ENCODE measurements at places on chromosomes 13 and 19.

DNA sequence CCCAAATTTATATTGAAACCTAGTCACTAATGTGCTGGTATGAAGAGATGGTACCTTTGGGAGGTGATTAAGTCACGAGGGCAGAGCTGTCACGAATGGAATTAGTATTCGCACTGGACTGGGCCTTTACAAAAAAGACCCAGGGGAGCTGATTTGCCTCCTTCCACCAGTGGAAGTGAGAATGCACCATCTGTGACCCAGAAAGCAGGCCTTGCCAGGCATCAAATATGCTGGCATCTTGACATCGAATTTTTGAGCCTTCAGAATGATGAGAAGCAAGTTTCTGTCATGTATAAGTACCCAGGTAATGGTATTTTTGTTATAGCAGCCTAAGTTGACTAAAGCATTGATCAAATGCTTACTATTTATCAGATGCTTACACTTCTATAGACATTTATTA is 373.6 kb downstream of the FGF14 start:
- DNase-seq, result no peak

DNA sequence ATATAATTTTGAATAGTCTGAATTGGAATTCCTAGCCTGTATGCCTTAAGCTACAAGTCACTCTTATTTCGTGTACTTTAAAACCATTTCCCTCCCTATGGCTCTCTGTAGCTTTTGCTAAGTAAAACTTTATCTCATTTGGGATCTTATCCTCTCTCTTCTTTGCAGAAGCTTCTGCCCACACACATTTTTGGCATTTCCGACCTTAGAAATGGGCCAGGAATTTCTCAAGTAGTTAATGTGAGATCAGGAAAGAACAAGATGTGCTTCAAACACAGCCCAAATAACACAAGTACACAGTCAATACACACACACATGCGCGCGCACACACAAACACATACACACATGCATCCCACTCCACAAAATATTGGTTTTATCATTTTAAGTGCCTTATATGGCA is 931.0 kb upstream of the MIR17HG start:
- DNase-seq, result no peak

- no peak for DNase-seq
Observed at GRCh38 chr19:46660551-46661019, 397 bp downstream of the DACT3 start.

- DNase-seq, result no peak
Observed at GRCh38 chr13:71380191-71380590, 486.8 kb downstream of the DACH1 start.

GRCh38 chr13:59103004-59103768 is 1060.5 kb downstream of the DIAPH3 start:
- no peak for DNase-seq

DNA sequence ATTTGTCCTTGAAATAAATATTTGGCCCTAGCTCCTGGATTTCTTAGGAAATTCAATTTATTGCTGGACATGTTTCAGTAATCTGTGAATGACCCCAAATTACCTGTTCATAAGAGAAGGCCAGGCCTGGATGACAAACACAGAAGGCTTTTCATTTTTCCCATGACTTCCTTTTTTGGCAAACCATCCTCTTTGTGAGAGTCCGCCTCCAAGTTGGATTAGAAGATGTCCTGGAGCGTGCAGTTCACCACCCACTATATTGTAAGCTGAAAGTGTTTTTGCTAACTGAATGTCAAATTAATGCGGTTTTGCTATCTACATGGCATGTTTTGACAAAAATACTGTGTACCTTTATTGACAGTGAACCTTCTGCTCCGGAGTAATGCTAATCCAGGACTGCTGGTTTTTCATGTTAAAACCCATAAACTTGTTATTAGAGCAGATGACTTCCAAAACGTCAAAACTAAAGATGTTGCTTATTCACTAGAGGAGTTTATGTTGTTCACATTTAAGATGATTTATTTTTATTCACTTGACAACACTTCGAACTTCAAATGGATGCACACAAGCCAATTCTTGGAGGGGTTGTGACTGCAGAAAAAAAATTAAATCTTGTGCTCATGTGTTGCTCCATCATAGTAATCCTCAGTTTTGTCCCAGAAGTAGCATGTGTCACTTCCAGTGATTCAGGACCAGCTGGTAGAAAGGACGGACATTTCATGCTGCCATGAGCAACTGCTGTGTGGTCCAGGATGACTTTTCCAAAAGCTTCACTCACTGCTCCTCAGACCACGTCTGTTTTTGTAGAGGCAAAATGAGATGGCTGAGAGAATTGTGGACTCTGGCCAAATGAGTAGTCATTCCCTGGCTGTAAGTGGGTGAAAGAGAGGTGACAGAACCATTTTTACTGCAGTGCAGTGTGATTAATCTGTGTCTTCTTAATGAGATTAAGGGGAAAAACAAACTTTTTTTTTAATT is 71.0 kb downstream of the ITGBL1 start:
- DNase-seq, result no peak

DNA sequence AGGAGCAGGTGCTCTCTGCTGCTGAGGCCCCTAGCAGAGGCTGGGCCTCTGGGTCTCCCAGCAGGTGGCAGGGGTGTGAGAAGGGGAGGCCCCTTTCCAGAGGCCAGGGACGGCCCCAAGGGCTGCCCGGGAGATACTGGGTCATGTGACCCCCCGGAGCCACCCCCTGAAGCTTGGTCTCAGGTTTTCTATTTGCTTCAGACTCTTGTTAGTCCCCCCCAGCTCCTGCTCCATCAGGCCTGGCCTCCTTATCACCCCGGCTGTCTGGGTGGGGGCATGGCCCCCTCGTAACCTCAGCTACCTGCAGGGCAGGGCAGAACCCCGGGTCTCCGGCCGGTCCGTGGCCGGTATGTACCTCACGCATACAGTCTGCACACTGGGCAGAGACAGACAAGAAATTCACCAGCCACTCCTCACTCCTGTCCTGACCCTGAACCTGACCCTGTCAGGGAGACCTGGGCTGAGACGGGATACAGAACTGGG is 13.2 kb upstream of the TCF3 start:
- no peak for DNase-seq

GRCh38 chr19:42532891-42533290 is 4.6 kb upstream of the CEACAM1 start:
- no peak for DNase-seq

DNA sequence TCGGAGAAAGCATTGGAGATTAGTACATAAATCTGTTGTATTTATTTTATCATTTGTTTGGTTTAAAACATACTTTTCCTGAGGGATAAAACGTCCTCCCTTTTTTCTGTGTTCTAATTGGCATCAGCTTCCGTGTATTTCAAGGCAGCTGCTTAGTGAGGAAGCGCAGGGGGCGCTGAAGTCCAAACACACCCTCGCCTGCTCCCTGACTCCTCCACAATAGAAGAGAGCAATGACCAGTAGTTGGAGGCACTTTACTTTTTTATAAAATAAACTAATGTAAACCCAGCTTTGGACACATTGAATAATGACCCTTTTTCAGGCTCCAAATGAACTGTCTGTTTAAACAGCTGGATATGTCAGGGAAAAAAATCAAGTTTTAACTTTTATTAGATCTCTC is 79.9 kb downstream of the RNASEH2B start:
- DNase-seq, result no peak

DNA sequence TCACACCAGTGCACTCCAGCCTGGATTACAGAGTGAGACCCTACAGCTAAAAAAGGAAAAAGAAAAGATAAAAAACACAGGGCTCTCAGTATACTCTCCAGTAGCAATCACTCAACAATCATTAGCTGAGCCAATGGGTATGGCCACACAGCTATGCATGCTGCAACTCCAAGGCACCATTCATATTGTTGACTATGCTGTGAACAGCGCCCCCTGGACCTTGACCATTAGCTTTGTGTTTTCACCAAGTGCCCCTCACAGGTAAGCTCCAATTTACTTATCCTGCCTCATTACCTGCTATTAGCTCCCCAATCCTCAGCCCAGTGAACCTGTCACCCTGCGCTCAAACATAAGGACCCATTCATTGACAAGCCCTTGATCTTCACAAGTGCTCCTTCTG is 35.8 kb downstream of the ZIC5 start:
- DNase-seq, result no peak

DNA sequence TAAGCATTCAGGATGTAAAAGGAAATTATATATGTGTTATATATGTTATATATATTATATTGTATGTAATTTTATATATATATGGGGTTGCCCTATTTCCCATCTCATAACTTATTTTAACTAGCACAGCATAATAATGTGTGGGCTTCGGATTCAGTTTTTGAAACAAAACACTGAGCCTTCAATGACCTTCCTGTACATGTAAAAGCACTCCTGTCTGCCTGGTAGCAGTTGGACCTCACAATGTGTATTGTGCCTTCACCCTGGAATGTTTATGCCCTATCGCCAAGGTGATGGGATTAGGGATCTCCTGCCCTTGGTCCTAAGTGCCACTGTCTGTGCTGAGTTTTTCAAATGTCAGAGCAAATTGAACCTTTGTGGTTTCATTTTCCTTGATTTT is 968.8 kb downstream of the TUBA3C start:
- DNase-seq, result no peak

GRCh38 chr13:64723724-64724123 is 2506.4 kb downstream of the PCDH9 start:
- no peak for DNase-seq

DNA sequence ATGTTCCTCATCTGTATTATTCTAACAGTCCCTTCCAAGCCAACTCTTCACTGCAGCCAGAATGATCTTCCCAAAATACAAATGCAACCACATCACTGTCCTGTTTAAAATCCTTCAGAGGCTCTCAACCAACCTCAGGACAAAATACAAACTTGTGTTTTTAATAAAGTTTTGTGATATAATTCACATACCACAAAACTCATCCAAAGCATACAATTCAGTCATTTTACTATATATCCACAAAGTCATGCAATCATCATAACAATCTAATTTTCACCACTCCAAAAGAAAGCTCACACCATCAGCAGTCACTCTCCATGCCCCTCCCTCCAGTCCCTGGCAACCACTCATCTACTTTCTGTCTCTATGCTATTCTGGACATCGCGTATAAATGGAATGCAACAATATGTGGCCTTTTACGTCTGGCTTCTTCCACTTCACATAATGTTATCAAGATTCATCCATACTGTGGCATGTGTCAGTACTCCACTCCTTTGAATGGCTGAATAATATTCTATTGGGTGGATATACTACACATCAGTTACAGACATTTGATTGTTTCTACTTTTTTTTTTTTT is 81.7 kb upstream of the DOCK9 start:
- no peak for DNase-seq

- DNase-seq, result no peak
Observed at GRCh38 chr13:27171244-27171826, at the start of gene USP12. TSS of gene USP12 (minus strand) at chr13:27171811. CDS start at chr13:27171639, 172 bp downstream.

DNA sequence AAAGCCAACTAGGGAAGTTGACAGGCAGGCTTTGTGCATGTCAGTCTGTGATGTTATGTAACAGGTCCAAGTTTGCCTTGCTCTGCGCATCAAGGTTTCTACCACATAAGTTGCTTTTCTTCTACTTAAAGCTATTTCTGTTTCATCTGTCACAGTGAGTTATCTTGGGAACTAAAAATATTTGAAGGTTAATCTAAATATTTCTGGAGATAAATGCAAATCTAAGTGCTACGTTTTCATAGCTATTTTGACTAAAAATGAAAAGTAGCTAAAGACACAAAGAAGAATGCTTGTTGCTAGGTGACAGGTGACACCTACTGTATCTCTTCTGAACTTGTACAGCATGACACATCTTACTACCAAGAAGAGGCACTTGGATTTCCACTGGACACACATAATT is 135.6 kb downstream of the KLF12 start:
- DNase-seq, result no peak

DNA sequence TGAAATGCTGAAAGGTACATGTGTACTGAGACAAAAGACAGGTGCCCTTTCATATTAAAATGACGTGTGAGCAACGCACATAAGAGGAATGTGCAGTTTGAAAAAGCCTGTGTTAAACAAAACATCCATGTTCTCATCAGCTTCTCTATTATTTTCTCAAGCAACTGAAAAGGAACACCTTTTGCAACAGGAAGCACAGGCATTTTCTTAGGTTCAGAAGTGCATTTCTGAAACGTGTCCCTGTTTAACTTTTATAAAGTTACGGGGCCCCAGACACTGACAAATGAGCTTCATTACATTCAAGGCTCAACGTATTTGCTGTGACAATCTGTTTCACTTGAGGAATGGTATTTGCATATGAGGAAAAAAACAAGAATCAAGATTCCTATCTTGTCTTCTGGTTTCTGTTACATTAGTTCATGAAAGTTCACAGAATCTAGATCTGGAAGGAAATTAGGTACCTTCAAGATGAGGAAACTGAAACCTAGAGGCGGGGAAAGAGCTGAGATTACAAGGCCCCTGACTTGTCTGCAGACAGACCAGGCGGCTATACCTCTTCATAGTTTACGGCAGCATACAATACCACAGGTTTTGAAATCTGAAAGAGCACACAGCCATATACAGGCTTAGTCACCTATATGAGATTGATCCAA is 431.7 kb downstream of the KLF12 start:
- DNase-seq, result peak; percentile 16

DNA sequence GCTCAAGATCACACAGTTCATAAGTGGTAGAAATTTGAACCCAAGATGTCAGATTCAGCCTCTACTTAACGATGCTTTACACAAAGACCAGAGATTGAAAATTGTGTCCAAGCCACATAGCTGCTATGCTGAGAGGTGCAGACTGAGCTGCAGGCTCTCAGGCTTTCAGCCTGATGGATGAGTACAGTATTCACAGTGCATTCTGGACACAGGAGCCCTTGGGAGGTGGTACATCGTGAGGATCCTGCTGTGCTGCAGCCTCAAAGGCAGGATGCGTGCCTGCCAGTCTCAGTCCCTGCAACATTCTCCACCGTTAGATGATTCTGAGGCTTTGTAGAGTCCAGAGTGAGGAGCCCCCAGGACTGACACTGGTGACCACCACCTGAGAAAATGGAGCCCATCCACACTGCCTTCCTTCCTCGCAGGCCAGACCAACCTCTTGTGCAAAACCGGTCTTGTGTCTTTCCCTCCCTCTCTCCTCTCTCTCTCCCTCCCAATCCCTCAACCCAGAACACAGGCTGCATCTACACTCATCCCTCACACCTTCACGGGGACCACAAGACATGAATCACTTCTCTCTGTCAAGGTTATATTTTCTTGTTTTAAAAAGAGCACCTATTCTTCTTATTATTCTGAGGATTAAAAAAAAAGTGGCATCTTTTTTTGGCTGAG is 203.4 kb upstream of the ZNF507 start:
- no peak for DNase-seq

DNA sequence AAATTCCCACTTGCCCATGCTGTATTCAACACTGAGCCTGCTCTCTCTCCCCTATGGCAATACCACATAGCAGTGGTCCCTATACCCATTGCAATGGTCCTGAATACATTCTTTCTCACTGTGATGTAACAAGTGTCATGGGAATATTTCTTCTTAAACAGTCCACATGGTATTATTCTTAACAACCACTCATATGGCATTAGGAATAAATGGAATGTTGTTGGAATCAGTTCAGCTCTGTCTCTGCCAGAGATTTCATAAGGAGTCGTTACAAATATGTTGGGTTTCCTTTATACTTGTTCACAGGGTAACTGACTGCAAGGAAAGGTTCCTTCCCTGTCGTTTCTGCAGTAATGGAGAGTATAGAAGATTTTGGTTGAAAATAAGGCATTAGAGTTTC is 128.3 kb upstream of the SPATA13 start:
- DNase-seq, result no peak

All from stimulated activated CD4-positive, alpha-beta T cell treated with anti-CD3 and anti-CD28 coated beads, TNF-alpha, amount 100 ng/mL, for 48 hours (primary cell).